ENCODE measurements at places on chromosomes 16 and 17. TPM values are rescaled to one million over a fixed set of nuclear protein-coding genes. Genes with fewer than 3 reads are reported as not detected.

Gene RAMP2
- total RNA-seq, result 53.6 TPM

Gene CHST5
- total RNA-seq, result 0.09 TPM

Gene ADAM11
- total RNA-seq, result 0.72 TPM

Gene TBC1D26
- total RNA-seq, result not detected

Gene TP53TG3C
- total RNA-seq, result not detected

GRCh38 chr16:84237994-84238750 is 1.6 kb downstream of the KCNG4 start:
- no peak for DNase-seq

DNA sequence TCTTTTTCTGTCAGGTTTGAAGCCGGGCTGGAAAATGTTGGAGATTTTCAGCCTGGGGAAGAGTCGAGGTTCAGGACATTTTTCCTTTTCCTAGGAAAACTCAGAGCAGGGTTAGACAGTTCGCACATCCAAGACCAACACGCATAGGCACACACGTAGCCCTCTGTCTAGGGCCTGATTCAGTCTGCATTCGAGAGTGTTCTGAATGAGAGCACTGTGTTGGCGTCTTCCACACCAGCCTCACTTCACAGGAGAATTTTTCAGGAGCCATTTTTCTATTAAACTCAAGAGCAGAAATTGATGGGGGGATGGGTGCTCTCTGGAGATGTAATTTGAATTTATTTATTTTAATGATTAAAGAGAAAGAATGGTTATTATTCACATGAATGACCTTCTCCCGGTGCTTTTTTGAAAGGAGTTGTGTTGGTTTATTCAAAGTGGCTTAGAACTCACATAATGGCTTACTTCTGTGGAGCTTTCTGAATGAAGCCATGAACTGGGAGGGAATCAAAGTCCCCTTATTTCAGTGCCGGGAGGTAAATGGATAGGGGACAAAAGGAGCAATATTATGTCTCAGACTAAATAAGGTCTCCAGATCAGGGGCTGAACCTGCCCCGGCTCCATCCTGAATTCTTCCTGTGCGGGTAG is 194.3 kb downstream of the CCDC182 start:
- DNase-seq, result no peak

DNA sequence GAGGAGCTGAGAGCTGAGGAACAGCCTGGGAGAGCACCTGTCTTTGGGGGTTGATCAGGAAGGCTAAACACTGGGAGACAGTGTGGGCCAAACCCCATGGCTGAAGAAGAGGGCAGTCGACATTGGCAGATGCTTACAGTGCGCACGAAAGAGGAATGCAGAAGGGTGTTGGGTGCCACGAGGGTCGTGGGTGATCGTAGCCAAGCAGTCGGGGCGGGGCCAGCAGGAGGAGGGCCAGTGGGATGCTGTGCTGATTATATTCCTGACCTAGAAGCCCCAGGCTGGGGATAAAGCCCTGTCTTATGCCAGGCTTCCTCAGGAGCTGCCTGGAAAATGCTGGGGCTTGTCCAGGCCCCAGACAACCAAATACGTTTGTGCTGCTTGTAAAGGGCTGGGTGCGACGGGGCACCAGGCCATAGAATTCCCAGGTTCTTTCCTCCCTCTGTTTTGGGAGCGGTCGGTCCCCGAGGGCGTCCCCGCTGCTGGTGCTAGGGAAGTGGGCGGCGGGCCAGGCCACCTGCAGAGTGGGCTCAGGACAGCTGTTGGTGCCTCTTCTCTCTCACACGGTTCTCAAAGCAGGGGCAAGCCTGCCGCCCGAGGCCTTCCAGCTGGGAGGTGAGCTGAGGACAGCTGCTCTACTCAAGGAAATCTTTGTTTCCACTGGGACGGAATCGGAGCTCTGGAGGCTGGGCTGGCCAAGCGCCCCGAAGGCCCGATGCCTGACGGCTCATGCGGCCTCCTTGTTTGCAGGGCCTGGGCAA is 10.0 kb downstream of the C1QTNF1 start:
- no peak for DNase-seq

DNA sequence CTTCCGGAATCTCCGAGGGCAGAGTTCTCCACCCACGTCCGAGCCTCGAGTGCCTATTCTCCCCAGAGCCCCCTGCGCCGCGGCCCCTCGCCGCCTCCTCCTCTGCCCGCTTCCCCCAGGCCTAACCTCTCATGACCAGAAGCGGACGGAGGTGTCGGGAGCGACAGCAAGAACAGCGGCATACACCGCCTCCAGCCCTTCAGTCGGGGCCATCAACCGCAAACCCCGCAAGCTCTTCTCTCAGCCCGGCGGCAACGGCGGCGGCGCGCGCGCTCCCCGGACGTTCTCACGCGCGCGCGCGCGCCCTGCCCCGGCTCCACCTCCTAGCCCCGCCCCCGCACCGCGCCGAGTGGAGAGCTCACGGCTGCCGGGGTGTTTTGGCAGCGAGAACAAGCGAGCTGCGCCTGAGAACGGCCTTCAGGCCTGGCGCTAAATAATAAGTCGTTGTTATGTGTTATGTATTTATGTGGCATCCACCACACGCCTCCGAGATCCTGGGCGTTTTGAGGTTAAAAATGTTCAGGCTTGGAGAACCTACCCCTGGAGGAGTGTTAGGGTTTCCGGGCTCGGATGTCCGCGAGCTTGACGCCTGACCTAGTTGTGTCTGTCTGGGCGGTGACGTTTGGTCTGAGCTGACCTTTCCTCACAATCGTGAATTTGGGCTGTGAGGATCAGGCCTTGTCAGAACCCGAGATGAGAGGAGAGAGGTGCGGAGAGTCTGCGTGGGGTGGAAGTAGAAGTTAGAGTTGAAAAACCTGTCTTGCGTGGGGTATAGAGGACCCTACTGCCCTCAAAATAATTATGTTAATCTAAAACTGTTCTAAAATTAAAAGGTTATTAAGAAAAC is at the start of gene RNFT1:
RNFT1 (minus strand) TSS at position 259 of the 847 bp plus-strand sequence; CDS start at position 182, 77 bp downstream.
- peak; percentile 90 for DNase-seq

GRCh38 chr16:6749698-6750097 is 582.9 kb upstream of the RBFOX1 start:
- no peak for DNase-seq

DNA sequence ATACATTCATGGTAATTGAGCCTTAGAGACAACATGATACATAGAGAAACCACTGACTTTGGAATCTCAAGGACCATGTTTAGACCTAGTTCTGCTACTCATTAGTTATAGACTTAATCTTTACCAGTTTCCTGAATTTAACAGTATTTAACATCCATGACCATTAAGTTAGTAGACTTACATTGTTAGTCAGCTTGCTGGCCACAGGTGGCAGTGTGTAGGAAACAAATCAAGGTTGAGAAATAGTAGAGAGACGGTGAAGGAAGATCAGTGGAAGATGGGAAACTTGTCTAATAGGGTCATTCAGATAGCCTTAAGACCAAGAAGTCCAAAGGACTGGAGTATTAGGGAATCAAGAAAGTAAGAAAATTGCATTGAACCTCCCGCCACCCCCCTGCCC is 31.0 kb downstream of the OMG start:
- DNase-seq, result no peak

GRCh38 chr17:43952724-43953666 is 745 bp downstream of the PYY start:
- no peak for DNase-seq

DNA sequence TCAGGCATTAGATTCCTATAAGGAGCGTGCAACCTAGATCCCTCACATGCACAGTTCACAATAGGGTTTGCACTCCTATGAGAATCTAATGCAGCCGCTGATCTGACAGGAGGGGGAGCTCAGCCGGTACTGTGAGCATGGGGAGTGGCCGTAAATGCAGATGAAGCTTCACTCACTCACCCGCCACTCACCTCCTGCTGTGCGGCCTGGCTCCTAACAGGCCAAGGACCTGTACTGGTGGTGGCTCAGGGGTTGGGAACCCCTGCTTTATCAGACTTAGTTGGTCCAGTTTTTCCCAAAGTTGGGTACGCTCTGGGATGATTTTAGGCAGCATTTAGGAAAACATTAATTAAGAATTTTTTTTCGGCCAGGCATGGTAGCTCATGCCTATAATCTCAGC is 103.8 kb downstream of the MARF1 start:
- DNase-seq, result no peak

GRCh38 chr17:61695779-61696337 is 104.8 kb upstream of the NACA2 start:
- no peak for DNase-seq

GRCh38 chr16:4403133-4403949 is 13.1 kb downstream of the CORO7 start:
- DNase-seq, result no peak

GRCh38 chr17:27840688-27841087 is 40.4 kb upstream of the NOS2 start:
- DNase-seq, result no peak

DNA sequence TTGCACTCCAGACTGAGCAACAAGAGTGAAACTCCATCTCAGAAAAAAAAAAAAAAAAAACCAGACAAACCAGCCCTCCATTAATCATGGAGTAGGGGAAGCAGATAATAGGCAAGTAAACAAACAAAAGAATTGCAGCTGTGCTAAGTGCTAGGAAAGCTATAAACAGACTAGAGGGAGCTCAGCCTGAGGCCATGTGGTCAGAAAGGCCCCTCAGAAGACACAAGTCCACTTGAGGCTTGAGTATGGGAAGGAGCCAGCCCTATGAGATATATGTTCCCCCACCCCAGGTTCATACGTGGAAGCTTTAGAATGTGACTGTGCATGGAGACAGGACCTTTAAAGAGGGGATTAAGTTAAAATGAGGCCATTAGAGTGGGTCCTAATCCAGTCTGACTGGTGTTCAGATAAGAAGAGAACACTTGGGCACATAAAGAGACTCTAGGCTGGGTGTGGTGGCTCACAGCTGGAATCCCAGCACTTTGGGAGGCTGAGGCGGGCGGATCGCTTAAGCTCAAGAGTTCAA is 132.6 kb upstream of the NOL11 start:
- DNase-seq, result no peak

- DNase-seq, result no peak
These were observed 20.4 kb downstream of the SDK2 start for GRCh38 chr17:73623818-73624217.

GRCh38 chr17:76538941-76539570 is 788 bp upstream of the PRCD start:
- no peak for DNase-seq

- DNase-seq, result no peak
These were observed 26.4 kb upstream of the CLEC18A start for GRCh38 chr16:69924777-69925191.

DNA sequence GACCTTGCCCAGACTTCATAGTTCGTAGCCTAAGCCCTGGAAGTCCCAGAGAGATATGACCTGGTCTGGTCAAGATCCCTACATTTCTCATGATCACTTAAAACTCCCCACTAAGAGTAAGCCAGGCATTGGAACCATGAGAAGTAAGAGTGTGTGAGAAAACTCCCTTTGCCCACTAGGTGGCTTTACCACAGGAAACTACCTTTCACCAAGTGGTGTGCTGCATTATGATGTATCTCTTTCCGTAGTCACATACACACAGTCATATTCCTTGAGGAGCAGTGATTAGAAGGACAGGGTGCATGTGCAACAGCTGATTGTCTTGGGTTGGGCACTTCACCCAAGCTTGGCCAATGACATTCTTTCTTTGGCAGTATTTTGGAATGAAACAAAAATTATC is 639.3 kb downstream of the KCNJ2 start:
- no peak for DNase-seq

DNA sequence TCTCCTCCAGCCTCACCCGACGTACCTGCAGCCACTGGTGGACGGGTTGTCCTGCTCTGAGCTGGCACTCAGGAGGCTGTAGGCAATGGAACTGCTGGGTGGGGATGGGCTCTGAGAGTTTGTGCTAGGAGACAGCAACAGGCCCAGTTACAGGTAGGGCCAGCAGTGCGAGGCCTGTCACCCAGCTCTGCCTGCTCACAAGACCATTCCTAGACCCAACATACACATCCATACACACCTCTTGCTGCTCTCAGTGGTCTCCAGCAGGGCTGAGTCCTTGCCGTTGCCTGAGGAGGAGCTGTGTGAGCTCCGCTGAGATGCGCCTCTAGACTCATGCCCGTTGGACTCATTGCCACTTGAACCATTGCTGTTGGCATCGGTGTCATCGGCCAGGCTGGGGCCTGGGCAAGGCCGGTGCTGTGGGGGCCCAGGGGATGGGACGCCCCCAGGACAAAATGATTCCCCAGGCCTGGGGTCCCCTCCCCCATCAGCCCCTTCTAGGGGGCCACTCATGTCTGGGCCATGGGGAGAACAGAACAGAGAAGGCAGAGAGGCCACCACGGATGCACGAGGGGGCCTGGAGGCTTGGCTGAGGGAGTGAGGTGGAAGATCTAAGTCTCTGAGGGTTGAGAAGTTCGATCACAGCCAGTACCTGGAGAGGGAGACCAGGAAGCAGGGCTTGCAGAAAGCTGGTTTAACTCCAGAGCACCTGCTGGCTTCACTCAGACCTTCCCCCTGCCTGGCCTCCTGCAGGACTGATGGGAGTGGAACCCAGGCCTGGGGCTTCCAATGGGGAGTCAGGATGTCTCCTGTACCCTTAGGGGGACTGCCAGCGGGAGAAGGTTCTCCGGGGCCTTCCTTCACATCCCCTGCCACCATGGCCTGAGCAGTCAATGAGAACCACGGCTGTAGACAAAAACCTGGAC is 1.7 kb downstream of the PER1 start:
- no peak for DNase-seq

GRCh38 chr17:61486135-61487120 is 34.2 kb downstream of the TBX4 start:
- no peak for DNase-seq

DNA sequence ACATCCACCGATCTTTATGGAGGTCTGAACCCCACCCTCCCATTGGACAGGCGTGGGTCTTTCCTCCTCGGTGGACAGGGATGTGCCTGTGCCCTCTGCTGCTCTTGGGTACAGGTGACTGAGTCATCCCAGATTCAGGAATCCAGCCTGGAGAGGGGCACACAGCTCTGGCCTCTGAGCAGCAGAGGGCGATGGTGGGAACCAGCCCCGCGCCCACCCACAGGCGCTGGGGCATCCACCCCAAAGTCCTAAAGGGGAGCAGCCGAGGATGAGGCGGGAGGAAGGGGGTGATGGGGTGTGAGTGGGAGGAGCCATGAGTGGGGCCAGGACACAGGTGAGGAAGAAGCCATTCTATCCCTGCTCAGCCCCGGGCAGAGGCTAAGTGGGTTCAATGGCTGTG is 35.0 kb downstream of the ENGASE start:
- no peak for DNase-seq

GRCh38 chr17:19322129-19322505 is 40.4 kb downstream of the B9D1 start:
- no peak for DNase-seq

- DNase-seq, result no peak
These were observed 81.8 kb downstream of the CPPED1 start for GRCh38 chr16:12721841-12722421.
